IPS DF 19.7 (cell line): ENCODE measurements at places on chromosomes 6 and 20.

DNA sequence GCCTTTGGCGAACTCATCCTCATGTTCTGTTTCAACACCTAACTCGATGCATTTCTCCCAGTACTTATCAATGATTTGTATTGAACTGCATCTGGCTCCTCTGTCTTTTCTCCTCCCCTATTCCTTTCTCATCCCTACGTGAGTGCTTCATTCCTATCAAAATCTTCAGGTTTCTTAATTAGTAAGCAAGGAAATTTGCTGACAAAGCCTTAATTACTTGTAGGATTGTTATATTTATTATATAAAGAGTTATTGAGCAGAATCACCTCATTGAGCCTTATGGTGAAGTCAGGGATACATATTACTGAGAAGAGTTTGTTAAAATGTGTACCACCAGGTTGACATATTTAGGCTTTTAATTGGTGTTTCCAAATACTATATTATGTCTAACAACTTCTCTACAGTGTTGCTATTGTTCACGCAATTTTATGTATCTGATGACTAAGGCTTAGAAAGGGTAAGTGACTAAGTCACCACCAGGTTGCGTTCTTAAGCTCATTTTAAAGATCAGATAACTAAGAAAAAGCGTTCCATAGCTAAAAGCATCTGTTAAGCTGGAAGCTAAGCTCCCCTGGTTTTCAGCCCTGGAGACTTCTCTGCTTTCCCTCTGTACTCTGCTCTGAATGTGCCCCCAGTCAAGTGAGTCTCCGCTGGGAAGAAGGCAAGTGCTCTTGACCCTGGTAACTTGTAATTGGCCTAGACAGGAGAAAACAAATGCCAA is 18.9 kb downstream of the SCGN start:
- no peak for DNase-seq

GRCh38 chr6:42125663-42126062 is 16.8 kb downstream of the C6orf132 start:
- no peak for DNase-seq

DNA sequence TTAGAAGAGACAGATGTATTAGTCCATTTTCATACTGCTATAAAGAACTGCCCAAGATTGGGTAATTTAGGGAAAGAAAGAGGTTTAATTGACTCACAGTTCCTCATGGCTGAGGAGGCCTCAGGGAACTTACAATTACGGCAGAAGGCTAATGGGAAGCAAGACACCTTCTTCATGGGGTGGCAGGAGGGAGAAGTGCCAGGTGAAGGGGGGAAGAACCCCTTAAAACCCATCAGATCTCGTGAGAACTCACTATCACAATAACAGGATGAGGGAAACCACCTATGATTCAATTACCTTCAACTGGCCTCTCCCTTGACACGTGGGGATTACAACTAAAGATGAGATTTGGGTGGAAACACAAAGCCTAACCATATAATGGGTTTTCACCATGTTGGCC is 28.9 kb upstream of the PNRC1 start:
- no peak for DNase-seq

DNA sequence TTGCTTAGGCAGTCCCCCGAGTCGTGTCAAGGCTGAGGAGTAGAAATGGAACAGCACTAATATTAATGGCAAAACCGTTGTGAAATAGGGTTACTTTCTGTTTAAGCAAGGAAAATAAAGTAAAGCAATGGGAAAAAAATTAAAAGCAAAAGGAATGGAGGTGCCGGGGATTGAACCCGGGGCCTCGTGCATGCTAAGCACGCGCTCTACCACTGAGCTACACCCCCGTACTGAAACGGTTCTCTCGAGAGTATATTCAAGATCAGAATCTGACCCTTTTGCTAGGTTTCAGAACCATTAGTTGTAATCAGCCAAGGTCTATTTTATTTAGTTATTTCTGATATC is 85.5 kb downstream of the TRIM27 start:
- no peak for DNase-seq
